HL-60 (cell line): ENCODE measurements at places on chromosomes 5 and 9.

DNA sequence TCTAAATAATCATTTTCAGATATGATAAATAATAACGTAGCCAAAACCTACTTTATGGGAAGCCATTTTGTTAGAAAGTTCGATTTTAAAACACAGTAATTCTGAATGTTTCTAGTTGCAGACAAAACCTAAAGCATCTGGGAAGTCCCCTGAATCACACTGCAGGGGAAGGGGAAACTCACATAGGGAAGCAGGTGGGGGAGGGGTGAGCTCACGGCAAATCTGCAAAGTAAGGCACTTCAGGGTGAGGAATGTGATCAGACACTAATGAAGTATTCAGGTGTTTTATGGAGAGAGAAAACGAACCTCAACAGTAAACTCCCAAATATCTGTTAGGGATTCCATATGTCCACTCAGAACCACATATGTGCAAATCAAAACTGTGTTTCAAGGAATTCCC, 70.7 kb downstream of the EPB41L4A start:
- DNase-seq = no peak

DNA sequence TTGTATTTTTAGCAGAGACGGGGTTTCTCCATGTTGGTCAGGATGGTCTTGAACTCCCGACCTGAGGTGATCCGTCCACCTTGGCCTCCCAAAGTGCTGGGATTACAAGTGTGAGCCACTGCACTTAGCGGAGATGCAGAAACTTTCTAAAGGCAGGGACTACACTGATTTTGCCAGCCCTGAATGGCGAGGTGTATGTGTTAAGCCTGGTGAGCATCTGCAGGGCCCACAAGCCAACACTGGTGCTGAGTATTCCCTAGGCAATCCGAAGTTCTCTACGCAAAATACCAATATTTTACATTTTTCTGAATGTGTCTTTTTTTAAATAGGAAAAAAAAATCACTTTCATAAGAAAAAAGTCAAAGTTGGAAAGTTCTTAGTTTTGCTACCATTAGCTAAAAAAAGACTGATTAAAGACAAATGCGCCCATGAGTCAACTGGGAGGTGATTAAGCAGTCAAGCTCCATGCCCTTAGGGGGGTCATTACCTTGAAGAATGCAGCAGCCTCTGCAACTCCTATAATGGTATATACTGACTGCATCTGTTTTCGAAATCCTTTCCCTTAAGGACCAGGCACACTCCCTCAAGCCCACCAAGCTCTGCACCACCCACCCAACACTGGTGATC, 502.8 kb downstream of the BNC2 start:
- no peak for DNase-seq

GRCh38 chr9:1550636-1551035, 464.5 kb upstream of the SMARCA2 start:
- DNase-seq = no peak

- no peak for DNase-seq
These were observed 167.3 kb downstream of the MUSK start for GRCh38 chr9:110835859-110836271.

DNA sequence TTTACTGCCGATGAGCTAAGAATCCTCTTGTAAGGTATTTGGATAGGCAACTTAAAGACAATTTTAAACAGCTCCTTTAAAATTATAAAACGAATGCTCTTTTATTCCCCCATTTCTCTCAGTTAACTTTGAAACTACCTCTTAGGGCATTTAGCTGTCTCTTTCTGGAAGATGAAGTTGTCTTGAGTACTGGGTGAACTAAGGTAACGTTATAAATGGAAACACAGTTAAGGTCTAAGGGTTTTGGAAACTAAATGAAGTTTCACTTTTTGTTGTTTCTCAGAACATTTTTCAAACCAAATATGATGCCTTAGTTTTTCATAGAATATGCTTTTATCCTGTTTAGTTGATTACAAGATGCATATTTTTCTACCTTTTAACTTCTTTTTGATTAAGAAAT, 6.8 kb downstream of the UBE2R2 start:
- DNase-seq = no peak

GRCh38 chr9:8235489-8235888, 435.9 kb upstream of the DMAC1 start:
- DNase-seq = no peak

DNA sequence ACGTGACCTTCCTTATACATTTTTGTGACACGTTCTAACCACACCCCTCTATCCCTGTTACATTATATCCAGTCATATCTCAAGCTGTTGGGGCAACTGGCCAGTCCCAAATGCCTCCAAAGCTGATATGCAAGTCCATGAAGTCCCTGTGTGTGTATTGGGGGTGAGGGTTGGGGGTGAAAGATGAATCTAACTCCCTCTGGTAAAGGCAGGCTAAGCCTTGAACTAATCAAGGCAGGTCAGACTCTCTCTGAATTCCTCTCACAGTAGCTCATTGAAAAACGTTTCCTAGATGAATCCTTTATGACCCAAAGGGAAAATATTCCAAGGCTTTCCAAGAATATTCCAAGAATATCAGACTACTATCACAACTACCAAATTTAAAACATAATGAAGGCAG, 174.4 kb downstream of the MUSK start:
- no peak for DNase-seq

- DNase-seq = no peak
These were observed 156.9 kb downstream of the CNTLN start for GRCh38 chr9:17291766-17292165.

- DNase-seq = no peak
These were observed 294.1 kb downstream of the FANCC start for GRCh38 chr9:95023217-95024003.

- no peak for DNase-seq
These were observed 51.9 kb downstream of the SLC25A46 start for GRCh38 chr5:110790673-110791072.

DNA sequence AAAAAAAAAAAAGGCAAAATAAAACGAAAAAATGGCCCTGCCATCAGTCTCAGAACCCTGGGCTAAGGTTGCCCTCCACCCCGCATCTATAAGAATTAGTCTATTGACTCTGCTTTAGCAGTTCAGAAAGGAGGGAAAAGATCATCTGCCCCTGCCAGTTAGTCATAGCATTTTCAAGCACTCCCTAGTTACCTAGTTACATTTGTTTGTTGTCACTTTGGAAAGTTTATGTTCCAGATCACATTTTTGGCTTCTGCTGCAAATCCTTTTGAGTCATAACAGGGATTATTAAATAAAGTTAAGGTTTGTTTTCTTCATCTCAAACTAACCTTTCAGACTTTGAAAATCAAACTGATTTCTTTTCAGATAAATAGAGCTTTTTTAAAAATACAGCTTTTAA, 52.1 kb downstream of the AQP7 start:
- no peak for DNase-seq

DNA sequence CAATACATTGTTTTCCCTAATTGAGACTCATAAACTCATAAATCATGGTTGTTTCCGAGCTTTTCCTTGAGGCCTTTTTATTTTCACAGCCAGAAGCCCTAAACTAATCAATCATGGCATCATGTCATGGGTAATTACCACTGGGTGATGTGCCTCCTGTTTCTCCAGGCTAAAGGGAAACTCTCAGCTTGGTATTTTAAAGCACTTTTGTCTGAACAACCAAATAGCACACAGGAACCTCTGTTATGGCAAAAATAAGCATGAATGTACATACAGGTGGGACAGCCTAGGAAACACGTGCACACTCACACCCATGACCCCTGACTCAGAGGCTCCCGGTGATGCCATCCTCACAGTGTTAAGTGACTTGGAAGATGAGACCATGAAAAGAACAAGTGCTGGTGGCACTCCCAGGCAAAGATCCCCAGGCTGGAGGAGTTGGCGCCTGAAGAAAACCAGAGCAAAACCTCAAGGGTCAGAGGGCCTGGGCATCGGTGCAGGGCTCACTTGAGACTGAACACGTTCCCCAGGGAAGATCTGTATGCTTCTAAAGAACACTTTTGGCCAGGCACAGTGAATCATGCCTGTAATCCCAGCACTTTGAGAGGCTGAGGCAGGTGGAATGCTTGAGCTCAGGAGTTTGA, 154.3 kb downstream of the ROR2 start:
- DNase-seq = no peak

GRCh38 chr9:78893774-78894401, 597.0 kb downstream of the PSAT1 start:
- no peak for DNase-seq

- no peak for DNase-seq
These were observed 35.6 kb upstream of the SSBP2 start for GRCh38 chr5:81786496-81786895.

- DNase-seq = no peak
These were observed 7.7 kb upstream of the PHYKPL start for GRCh38 chr5:178240341-178240741.

DNA sequence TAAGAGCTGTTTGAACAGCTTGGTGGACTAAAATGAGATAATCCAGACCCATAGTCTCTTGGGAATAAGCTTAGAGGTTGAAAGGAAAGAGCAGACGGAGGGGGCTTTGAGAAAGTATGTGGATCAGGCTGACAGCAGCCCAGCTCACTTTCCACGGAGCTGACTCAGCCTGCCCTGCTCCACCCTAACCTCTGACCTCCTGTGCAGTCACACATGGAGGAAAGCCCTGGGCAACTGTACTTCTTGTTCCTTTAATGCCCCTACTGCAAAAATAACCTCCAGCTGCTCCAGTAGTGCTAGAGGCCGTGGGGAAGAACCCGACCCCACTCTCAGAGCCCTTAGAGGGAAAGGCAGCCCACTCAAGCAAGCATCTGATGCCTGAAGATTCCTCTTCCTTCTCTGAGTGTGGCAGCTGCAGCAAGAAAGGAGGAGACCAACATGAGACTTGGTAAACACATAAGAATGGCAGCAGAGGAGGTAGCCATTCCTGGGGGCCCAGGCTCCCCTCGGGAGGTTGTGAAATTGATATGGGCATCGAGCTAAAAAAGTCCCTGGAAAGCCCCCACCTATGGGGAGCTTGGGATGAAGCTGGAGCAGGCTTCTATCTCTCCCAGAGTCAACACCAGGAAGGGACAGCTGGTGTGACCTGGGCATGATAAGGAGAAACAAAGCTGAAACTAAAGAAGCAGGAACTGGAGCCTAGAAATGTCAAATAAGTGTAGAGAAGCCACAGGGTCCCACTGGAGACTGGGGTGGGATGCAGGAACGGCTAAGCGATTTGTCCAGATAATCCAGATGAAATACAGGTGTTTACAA, 204.3 kb downstream of the PIK3R1 start:
- DNase-seq = no peak
